ENCODE measurements at places on chromosomes 3 and 15.

GRCh38 chr15:71333839-71334238 lies 218.6 kb downstream of the THSD4 start:
- no peak for DNase-seq

DNA sequence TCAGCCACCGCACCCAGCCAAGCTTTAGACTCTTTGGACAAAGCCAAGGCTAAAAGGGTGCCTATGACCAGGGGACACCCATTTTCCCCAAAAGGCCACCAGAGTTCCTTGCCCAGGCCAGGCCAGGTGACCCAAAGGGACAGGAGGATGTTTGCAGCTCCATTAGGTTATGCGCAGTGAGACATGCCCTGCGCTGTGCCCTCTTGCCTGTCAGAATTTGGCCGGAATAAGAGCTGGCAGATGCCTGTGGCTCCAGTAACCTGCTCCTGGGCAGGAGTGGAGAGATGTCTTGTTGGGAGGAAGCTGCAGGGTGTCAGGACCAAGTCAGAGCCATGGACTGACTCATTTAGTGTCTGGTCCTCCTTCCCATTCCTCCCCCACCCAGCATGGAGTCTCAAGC lies 20.5 kb downstream of the DNASE1L3 start:
- no peak for DNase-seq

DNA sequence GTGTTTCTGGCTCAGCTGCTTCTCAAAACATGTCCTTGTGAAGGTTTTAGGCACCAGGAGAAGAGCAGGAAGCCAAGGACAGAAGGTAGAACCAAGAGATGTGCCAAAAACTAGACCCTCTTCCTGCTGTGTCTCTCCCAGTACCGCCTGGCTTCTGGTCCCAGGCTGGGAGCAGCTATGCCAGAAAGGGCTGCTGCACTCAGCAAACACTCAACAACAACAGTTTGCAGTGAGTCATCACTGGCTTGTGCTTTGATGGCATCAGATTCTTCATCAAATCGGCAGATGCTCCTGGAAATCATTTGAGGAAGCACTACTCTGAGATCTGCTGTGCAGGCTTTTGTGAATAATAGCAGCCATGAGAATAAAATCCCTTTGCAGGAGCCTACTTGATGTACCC lies 63.2 kb downstream of the DGKG start:
- DNase-seq = no peak

DNA sequence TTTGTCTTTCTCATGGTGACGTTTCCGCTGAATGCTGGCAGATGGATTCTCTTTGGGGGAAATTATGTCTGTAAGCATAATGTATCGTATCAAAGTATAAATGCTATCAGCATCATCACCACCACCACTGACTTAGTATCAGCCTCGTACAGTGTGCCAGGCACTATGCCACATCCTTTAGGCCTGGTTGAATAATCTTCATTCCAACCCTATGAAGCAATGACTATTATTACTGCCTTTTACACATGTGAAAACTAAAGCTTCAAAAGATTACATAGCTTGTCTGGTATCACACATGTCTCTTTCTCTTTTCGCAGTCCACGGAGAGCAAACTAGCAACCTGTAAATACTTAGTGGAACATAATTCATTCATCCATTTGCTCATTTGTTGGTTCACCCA lies 166.7 kb upstream of the PRICKLE2 start:
- no peak for DNase-seq

- DNase-seq = no peak
Measured at GRCh38 chr3:193778676-193779075, 185.7 kb downstream of the OPA1 start.

DNA sequence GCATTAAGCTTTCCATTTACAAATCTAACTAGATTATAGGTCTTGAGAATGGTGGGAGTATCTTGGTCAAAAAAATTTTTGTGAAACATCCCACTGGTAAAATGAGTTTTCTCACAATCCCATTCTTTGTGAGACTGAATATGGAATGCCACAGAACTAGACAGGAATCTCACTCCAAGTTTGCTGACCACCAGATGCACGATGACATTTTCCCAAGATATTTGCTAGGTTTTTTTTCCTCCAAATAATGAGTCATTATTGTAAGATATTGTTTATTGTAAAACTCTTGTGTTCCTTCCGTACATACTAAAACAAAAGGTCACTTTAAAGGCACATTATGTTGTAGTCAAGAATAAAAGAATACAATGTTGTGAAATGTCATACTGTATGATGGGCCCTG lies 53.9 kb downstream of the COPS2 start:
- no peak for DNase-seq

DNA sequence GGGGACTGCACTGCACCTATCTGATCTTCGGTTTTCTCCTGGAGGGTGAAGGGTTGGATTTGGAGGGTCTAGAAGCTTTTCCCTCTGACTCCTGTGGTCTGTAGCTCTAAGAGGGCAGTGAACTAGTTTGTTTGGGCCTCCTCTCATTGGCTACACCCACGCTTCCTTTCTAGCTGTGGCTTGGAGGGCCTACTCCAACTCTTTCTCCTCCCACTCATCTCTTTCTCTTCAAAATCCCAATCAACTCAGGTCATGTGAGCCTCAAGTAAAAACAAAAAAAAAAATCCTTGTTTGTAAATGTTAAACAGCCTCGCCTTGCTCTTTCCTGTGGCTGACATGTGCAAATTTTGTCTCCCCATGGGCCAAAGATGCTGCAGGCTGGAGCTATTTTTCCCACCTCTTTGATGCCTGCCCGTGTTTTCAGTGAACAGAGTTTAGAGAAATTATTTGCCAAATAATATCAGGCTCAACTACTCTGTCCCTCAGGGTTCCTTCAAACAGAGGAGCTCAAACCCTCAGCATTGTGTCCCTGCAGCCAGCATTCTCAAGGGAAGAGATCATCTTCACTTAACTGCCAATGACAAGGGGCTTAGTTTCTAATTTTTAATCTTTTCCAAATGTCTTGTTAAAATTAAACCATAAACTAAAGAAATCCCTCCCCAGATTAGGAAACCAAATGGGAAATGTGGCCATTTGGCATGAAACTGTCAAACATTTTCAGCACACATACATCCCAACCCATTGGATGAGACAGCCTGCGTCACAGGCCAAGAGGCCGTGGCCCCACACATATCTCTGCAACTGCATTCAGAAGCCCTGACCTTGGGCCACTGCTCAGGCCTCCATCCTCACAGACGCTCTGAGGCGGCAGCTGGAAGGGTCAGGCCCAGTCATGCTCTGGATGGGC lies 114.8 kb upstream of the THBS1 start:
- no peak for DNase-seq

DNA sequence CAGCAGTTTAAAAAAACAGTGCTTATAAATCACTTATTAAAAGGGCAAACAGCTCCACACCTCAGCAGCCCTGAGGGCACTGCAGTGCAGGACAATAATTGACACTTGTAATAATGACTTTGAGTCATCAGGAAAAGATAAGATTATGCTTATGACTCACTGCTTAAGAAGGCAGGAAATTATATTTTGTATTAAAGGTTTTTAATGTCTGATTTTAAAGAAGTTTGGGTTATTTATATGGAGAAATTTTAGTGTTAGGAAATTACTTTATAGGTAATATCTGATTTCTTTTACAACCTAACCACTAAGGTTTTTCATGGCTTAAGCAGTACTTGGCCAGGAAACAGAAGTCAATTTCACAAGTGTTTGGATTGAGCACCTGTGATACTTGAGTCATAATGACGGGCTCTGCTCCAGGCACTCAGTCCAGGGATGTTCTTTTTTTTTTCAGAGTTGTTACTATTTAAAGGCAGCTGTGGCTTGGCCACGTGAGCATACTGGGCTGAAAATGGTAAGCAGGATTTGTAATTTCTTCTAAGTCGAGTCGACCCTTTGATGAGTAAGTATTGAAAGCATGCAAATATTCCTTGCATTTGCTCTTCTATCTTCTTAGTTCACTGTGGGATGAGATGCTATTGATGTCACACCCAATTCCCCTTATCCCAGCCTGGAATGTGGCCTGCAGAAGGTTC lies 21.6 kb upstream of the SLC6A20 start:
- DNase-seq = no peak

GRCh38 chr3:66037330-66037985 lies 1.3 kb downstream of the MAGI1 start:
- no peak for DNase-seq

DNA sequence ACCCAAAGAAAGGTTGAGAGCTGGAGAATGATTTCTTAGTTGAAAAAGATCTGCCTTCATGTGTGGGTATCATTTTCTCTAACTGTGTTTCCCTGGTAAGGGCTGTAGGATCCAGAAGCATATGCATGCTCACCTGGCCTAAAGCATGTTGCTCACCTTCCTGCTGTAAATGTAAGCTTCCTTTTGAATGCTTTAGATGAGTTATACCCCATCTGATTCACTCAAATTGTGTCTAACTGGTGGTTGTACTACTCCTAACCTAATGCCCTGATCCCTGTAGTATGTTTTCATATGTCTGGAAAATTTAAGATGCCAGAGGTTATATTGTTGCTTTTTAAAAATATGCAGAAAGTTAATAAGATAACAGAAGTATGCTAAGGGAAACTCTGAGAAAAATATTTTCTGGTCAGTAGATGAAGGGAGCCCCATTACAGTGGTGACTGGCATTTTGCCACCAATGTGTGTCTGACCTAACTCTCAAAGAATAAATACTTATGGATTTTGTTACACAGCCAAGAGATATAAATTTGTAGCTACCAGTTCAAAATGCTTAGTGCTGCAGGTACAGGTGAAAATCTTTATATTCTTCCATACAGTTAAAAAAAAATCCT lies 7.7 kb downstream of the FILIP1L start:
- DNase-seq = no peak

DNA sequence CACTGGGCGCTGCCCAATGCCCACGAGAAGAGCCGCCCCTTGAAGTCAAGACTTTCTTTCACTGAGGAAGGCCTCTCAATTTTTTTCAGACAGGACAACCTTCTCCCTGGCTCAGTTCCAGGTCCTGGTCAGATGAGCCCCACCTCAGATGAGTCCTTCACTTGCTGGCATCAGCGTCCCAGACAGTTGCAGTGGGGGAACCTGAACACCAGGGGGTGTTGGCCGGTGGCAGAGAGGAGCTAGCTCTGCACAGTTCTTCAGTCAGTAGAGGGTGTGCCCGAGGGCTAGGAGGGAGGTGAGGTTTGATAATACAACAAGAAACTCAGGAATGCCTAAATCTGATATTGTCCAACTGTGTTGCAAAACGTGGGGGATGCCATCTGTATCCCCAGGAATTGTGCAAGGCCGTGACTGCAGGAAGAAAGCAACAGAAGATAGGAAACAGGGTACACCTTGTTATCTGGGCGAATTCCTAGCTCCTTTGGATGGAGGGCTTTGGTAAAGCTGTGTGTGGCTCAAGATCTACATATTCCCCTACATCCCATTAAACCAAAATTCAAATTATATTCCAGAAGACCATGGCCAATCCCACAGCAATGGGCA lies 34.3 kb downstream of the CCR3 start:
- DNase-seq = no peak

DNA sequence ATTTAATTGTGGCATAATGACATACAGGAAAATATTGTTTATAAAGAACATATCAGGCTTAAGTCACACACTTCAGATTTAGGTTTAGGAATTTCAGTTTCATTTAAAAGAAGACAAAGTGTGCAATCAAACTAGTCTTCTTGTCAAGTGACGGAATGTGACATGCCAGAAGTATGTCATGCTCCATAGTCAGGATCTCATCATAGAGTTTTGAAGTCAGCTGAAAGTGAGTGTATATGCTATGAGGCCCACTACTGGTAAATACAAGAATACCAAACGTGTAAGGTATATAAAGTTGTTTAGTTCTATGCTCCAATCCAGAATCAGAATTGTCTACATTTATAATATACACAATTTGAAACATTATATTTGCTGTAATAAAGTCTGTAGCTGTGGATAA lies 988.4 kb downstream of the TBL1XR1 start:
- no peak for DNase-seq

DNA sequence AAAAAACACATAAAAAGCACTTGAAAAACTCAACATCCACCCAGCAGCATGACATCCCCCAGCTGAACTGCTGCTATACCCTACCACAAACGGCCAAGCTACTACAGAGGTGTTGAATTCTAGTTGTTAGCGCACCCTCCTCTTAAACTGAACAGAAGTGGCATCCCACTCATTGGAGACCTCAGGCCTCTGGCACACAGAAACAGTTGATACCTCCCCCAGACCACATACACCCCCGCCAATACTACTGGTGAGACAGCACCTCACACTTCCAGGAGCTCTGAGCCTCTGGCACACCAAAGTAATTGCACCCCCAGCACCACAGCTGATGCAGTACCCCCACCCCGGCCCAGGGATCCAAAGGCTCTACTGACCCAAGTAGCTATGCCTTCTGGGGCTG lies 190.2 kb downstream of the SCAPER start:
- DNase-seq = no peak

DNA sequence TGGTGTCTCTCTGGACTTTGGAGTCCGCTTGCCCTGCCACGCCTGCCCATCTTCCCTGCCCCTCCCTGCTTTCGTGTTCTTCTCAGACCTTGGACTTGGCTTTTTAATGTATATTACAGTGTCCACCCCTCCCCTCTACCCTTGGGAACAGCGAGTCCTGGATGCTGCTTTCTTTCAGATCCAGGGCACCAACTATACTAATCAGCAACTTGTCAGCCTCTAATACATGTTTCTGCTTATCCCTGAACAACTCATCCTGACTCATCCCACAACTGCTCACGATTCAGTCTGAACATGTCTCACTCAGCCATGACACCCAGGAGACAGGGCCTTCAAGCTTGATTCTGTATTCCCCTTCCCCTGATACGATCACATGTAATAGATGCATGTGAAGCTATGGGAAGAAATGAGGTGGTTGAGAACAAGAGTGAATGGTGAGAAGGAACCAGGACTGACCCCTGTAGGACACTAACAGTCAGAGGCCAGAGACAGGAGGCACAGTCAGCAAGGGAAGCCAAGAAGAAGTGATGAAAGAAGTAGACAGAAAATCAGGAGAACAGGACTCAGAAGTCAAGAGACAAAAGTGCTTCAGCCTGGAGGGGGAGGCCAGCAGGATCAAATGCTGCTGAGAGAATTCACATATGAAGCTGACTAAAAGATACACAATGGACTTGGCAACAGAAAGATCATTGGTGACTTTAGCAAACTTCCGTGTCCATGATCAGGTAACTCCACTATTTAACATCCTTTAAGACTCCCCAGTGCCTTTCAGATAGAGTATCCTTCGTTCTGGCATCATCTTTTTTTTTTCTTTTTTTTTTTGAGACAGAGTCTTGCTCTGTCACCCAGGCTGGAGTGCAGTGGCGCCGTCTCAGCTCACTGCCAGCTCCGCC lies 35.4 kb downstream of the BCL2L10 start:
- DNase-seq = no peak

- no peak for DNase-seq
Measured at GRCh38 chr3:192892981-192893700, 24.5 kb downstream of the MB21D2 start.

GRCh38 chr3:38605981-38606380 lies 43.5 kb downstream of the SCN5A start:
- DNase-seq = no peak

DNA sequence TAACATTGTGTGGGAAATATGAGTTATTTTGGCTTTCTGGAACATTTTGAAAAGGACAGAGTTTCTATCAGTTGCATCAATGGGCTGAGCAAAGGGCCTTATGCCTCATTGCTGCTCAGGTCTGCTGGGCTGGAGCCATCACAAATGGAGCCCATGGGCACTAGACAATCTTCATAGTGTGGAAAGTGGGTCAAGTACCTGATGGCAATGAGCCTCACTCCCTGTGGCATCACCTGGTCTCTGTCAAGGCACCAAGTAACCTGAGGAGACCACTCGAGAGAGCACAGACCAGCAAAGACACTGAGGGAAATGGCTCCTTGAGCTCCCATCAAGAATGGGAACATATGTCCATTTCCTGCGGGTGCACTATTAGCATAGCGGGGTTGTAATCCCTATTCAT lies 96.7 kb upstream of the PPP2R3A start:
- no peak for DNase-seq

GRCh38 chr15:90338532-90338931 lies 13.6 kb upstream of the ZNF774 start:
- DNase-seq = no peak
